IPS DF 6.9 (cell line): ENCODE measurements at places on chromosomes 13 and 19.

- H3K4me3 ChIP-seq, result no peak overlapping the region
- H3K27ac ChIP-seq, result no peak overlapping the region
- no peaks in the 10 kb centered on the region for H3K4me1 ChIP-seq
- DNase-seq, result no peak
Observed at GRCh38 chr13:22114630-22115311, 443.9 kb downstream of the FGF9 start.

DNA sequence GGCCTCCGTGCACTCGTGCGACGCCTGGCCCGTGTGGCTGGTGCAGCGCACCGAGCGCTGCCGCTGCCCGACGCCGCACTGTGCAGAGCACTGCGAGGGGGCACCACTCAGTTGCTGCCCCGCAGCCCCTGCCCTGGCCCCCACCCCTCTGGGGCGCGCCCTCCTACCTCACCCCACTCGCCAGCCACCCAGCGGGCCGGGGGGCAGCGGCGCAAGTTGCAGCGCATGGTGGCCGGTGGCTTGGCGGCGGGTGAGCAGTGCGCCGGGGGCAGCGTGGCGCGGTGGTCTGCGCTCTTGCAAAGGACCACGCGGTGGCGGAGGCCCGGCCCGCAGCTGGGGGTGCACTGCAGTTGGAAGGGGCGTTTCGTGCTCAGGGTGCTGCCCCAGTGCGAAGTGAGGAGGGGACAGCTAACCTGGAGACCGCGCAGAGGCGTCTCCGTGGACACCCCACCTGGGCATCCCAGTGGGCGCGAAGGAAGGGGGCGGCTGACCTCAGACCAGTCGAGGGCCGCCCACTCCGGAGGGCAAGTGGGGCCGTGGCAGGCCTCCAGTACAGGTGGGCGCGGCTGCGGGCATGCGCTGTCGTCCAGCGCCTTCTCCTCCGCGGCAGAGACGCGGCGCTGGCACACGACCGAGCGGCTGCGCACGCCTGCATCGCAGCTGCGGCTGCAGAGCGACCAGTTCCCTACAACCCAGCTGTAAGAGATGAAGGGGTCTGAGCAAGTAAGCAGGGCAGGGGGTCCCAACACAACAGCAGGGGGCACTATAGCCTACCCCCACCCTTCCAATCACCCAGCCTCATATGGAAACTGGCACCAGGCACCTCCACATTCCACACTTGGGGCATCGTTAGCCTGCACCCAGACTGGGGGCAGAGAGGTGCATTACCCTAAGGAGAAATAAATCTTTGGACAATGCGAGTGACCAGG, 8.0 kb upstream of the MYO1F start:
- H3K27ac ChIP-seq, result no peak overlapping the region
- DNase-seq, result no peak
- H3K27me3 ChIP-seq, result no peaks in the 10 kb centered on the region
- H3K36me3 ChIP-seq, result no peaks in the 10 kb centered on the region; the same call in 1 of the 2 replicates
- H3K4me1 ChIP-seq, result 0 out of 2 replicates have a peak, but pooled peaks cover 2% of the 10 kb centered on the region

DNA sequence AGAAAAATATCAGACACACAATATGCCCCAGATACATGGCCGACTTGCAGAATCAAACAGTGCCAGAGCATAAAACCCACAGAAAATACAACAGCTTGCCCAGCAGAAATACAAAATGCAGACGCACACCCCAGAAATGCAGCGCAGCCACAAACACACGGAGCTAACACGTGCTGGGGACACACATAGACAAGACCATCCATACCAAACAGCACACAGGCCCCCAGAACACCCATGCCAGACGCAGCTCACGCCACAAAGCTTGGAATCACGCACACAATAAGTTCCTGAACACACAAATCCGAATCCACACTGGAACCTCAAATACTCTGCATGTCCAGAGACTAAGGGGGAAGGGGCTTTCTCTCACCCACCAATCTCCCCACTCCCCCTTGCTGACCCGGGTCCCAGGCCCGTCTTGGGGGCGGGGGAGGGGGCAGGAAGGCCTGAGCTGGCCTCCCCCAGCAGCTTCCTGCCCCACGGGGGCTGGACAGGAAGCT, 17.2 kb downstream of the CCDC97 start:
- H3K4me1 ChIP-seq, result peaks cover 23% of the 10 kb centered on the region
- no peak overlapping the region for H3K27ac ChIP-seq
- H3K27me3 ChIP-seq, result no peaks in the 10 kb centered on the region
- DNase-seq, result no peak
- H3K36me3 ChIP-seq, result no peaks in the 10 kb centered on the region

DNA sequence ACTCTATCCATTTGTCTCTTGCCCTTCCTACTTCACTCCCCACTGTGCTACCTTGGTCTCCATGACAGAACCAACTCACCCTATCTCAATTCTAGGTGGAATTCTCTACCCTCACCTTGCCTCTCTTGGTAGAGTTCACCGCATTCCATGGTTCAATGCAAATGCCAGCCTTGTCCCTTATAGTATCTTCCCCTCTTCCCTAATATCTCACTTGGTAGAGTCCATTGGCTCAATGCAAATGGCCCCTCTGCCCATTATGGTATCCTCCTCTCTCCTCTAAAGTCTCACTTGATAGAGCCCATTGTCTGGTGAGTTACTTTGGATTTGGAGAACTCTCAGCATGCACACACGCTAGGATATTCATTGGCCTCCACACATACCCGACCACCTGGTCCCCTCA, 7.9 kb downstream of the HAS1 start:
- peaks cover 10% of the 10 kb centered on the region for H3K27me3 ChIP-seq
- H3K36me3 ChIP-seq, result peaks cover 2% of the 10 kb centered on the region; the same call in 1 of the 2 replicates
- DNase-seq, result no peak
- no peak overlapping the region for H3K27ac ChIP-seq
- no peak overlapping the region for H3K4me3 ChIP-seq

- H3K4me3 ChIP-seq, result no peak overlapping the region
- H3K27ac ChIP-seq, result no peak overlapping the region
- H3K36me3 ChIP-seq, result no peaks in the 10 kb centered on the region
Observed at GRCh38 chr13:27472941-27473340, 22.6 kb upstream of the MTIF3 start.

- no peaks in the 10 kb centered on the region for H3K4me1 ChIP-seq
- H3K4me3 ChIP-seq, result no peak overlapping the region
- no peak for DNase-seq
- H3K27me3 ChIP-seq, result no peaks in the 10 kb centered on the region
- H3K27ac ChIP-seq, result no peak overlapping the region
- no peaks in the 10 kb centered on the region for H3K36me3 ChIP-seq
Observed at GRCh38 chr13:33722216-33722915, 95.6 kb upstream of the RFC3 start.
